ENCODE measurements at places on chromosomes 11 and 22.

- DNase-seq, result peak; percentile 36
Measured at GRCh38 chr22:23856721-23857605, 712 bp upstream of the SLC2A11 start.

- DNase-seq, result no peak
Measured at GRCh38 chr11:3202305-3202704, 16.3 kb downstream of the MRGPRG start.

DNA sequence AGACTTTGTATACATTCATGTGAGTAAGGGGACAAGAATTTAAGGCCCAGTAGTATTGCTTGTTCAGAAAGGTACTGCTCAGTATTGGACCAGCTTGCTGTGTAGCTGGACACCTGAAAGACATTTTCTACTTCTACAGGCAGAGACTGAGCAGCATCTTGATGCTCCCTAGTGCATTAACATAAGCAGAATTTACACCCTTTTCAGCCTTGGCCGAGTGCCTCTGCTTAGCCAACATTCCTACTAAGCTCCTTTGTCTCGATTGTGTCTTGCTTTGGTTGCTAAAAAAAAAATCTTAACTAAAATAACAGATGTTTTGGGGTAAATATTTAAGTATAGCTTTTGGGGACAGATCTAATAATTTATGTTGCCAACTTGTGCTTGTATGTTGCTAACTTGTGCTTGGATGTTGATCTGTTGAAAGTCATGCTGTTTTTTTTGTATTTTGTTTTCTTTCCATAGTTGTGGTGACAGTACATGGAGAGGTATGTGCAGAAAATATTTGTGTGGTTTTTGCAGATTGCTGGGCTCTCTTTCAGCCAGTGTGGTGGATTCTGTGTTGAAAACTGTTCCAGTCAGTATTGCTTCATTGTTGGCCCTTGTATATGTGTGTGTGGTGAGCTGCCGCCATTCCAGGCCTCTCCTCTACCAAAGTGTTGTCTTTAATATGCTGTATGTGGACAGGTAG, 3.7 kb downstream of the PTS start:
- no peak for DNase-seq

GRCh38 chr11:64090806-64091516, 55.2 kb downstream of the FLRT1 start:
- DNase-seq, result no peak

DNA sequence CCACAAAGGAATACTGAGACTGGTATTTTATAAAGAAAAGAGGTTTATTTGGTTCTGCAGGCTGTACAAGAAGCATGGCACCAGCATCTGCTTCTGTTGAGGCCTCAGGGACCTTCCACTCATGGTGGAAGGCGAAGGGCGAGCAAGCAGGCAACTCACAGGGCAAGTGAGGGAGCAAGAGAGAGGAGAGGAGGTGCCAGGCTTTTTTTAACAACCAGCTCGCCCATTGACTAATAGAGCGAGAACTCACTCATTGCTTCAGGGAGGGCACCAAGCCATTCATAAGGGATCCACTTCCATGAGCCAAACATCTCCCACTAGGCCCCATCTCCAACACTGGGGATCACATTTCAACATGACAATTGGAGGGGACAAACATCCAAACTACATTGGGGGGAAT, 1.2 kb downstream of the PTS start:
- no peak for DNase-seq

- DNase-seq, result no peak
Measured at GRCh38 chr22:36746375-36746970, 29.4 kb downstream of the IFT27 start.

Data from amniotic stem cell (primary cell).